ENCODE measurements at places on chromosomes 1 and 21.
A peak's percentile ranks its signal among the peaks of the same experiment; 100 is the strongest.

DNA sequence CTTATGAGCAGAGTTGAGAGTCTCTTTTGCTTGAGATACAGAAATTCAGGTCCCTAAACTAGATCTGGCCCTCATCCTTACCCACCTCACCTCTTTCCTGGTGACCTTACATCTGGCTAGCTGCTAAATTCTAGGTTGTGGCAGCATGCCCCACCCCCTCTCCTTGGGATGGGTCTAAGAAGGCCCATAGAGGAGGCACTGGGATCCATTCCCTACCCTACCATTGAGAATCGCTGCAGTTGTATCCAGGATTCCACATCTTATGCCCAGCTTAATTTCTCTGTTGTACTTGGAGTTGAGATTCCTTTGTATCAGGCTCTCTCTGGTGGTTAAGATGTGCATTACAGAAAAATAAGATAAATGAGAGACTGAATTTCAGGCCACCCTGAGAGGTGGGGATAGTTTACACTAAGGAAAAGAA is 9.5 kb upstream of the TMEM39B start:
- DNase-seq, result peak; percentile 26

DNA sequence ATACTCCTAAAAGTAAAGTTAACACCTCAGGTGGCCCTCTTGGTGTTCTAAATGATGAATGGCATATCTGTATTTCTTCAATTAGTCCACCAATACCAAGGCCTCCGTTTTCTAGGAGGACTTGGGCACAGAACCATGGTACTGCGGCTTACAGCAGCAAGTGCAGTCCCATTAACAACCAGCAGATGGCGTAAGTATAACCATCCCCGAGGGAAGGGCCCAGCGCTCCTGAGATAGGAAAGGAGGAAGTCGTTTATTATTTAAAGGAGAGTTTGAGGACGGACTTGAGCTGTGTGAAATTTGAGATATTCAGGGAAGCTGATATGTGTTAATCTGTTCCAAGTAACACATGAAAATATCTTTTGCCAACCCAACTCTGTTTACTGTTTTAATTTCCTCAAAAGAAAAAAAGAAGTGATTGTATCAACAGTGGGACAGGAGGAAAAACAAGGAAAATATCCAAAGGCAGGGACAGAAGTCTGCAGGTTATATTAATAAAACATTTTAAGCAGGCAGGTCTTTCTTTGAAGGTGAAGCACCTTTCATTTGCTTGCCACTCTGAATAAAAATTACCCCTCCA is 37.7 kb upstream of the KCNJ15 start:
- peak; percentile 12 for DNase-seq

DNA sequence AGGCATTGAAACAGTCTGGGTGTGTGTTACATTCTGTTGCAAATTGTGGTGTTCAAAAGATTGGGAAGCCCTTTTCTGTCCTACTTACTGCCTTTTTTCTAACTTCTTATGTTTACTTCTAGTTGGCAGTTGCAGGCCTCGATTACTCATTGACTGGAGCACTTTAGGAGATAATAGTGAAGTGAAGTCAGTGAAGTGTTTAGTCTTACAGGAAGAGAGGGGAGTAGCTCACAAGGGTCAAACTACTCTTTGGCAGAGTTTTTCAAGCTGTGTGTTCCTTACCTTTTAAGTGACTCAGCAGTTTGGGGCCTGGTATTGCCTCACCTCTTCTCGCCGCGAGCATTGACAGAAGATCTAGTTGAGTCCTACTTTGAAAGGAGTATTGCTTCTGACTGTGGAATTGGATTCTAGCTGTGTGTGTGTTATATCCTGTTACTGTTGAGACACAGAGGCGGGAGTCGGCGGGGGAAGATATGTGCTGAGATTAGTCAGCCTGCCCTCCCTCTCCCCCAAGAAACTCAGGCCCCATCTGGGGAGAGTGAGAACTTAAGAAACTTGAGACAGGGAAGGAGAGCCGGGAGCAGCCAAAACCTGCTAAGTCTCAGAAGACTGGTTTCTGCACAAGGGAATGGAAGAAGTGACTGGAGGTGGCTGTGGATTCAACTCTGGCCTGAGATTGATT is 19.3 kb downstream of the AHCYL1 start:
- DNase-seq, result no peak

- DNase-seq, result no peak
Measured at GRCh38 chr1:33725556-33726160, 138.2 kb upstream of the HMGB4 start.

GRCh38 chr1:16226490-16227179 is 10.3 kb downstream of the CPLANE2 start:
- DNase-seq, result peak; percentile 58

Measured in HuH-7.5 (cell line).